HCEC 1CT (cell line): ENCODE measurements at places on chromosomes 1 and 21.

GRCh38 chr1:248841702-248842395, 3.8 kb downstream of the ZNF672 start:
- DNase-seq = peak; percentile 59

- DNase-seq = peak; percentile 8
Measured at GRCh38 chr1:160078512-160079195, 2.7 kb upstream of the KCNJ9 start.

GRCh38 chr1:55046871-55047270, 7.5 kb downstream of the PCSK9 start:
- no peak for DNase-seq

- no peak for DNase-seq
Measured at GRCh38 chr1:201818971-201819750, 9.8 kb upstream of the IPO9 start.

GRCh38 chr21:45352621-45353139, 52.3 kb upstream of the COL18A1 start:
- DNase-seq = no peak

GRCh38 chr1:24003331-24003972, 23.3 kb upstream of the SRSF10 start:
- DNase-seq = peak; percentile 73

GRCh38 chr1:231931846-231932454, 305.4 kb downstream of the DISC1 start:
- no peak for DNase-seq

DNA sequence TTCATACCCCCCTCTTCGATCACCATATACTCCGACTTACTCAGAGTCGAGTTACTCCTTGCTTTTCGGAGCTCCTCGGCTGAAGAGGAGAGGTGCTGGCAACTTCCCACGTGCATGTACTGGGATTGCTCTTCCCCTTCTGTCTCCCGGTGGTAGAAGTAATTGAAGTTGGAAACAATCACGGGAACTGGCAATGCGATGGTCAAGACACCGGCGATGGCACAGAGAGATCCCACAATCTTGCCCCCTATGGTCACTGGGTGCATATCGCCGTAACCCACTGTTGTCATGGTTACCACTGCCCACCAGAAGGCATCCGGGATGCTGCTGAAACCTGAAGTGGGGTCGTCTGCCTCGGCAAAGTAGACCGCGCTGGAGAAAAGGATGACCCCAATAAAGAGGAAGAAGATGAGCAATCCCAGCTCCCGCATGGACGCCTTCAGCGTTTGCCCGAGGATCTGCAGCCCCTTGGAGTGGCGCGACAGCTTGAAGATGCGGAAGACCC, 1.5 kb downstream of the KCNA3 start:
- no peak for DNase-seq

- DNase-seq = no peak
Measured at GRCh38 chr1:188420177-188420576, 1591.4 kb downstream of the PLA2G4A start.

GRCh38 chr1:55970526-55971110, 608.7 kb downstream of the PLPP3 start:
- DNase-seq = no peak

DNA sequence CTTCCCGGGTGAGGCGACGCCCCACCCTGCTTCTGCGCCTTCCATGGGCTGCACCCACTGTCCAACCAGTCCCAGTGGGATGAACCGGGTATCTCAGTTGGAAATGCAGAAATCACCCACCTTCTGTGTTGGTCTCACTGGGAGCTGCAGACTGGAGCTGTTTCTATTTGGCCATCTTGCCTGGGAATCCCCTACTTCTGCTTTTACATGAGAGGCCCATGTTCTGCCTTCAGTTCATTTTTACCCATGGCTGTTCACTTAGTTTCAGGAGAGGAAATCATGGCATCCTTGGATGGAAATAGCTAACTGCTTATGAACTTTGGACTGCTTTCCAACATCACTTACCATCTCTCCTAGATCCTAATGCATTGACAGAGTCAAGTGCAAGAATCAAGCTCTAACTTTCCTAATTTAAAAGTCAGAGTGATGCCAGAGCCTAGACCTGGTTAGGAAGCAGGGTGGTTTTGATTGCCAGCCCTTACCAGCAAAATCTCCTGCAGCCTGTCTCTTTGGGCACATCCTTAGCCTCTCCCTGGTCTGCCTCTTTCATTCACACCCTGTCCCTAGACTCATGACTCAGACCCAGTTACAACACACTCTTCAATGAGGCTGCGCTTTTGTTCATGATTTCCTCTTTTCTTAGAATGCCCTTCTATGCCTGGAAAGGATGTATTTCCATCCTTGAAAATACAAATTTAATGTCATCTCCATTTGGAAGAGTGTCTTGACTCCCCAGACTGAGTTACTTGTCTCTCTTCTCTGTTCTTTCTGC, 137.2 kb downstream of the KCTD3 start:
- peak; percentile 59 for DNase-seq

GRCh38 chr1:112297536-112297935, 98.5 kb upstream of the CTTNBP2NL start:
- DNase-seq = no peak

DNA sequence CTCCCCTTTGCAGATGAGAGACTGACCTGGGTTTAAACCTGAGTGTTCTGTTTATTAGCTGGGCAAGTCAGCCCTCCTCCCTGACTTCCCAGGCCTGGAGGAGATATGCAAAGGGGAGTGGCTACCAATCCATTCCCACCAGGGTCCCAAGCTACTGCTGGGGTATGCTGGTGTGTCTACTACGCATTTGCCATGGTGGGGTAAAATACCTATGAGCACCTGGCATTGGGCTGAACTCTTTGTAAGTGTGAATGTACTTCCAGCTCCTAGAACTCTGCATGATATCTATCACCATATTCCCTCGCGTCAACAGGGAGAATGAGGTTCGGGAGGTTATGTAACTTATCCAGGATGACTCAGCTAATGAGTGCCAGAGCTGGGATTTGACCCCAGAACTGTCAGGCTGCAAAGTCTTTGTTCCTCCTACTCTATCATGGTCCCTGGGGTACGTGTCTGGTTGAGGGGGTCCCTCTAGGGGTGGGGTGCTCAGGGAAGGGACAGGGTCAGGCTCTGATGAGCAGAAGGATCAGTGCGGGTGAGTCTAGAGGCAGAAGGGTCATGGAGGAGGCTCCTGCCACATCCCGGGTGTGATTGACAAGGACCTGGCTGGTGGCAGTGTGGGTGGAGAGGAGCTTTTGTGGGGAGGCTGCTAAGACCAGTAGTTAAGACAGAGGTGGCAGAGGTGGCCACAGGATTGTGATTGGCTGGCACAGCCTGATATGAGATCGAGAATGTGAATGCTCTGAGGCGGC, 16.7 kb downstream of the AMPD2 start:
- DNase-seq = peak; percentile 46

GRCh38 chr1:169999331-169999741, 75.2 kb downstream of the KIFAP3 start:
- peak; percentile 92 for DNase-seq

- DNase-seq = no peak
Measured at GRCh38 chr21:44966135-44967081, 26.6 kb downstream of the SLX9 start.

DNA sequence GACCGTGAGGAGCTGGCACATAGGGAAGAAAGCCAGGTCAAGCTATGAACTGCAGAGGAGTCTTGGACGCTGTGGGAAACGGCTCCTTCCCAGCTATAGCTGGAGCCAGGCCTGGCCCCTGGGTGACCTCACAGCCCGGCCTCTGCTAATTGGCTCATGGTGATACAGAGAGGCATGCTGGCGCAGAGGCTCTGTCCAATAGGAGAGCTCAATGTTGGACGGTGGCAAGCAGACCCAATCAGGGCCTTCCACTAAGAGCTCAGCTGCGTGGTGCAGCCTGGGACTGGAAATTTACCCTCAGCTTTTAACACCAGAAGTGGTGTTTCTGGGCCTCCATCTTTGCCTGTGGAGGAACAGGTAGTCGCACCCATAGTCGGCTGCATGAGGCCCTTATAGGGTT, 64.4 kb upstream of the GRHL3 start:
- DNase-seq = no peak

- no peak for DNase-seq
Measured at GRCh38 chr1:244968471-244968871, 104.1 kb upstream of the HNRNPU start.

DNA sequence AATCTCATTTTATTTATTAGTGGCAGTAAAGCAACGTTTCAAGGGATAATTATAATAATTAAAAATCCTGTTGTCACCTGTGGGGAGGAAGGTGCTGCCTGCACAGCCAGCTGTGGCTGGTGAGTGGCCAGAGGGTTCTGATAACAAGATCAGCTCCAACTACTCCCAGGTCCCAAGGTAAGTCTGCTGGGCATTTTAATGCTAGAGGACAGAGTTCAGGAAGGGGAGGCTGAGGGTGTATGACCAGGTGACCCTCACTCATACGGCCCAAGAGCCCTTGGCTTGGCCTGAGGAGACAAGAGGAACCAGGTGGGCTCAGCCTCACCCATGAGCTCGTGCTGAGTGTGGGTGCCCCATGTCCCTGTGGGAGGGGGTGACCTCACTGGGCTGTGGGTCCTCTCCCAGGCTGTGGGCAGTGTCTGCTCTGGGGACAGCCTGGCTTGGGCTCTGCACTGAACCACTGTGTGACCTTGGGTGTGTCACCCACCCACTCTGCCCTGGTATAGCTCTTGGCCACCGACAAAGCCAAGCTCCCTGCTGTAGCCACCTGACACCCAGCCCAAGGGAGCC, 223.8 kb downstream of the PTPRU start:
- no peak for DNase-seq

GRCh38 chr1:206930210-206930798, 8.6 kb upstream of the FCMR start:
- DNase-seq = no peak

DNA sequence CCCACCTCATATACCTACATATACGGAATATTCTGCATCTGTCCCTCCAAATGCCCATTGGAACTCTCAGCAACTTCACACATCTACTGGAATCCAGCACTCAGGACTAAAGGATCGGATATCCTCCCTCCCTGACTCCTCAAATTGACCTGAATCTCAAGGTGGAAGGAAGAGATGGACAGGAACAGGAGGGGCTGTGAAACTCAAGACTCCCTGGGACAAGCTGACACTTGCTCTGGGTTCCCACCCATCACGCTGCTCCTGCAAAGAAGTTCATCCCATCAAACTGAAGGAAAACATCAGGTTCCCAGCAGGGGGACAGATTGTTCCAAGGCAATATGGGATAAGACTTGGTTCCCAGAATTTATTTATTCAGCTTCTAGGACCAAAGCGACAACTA, 30.3 kb upstream of the TIAM1 start:
- no peak for DNase-seq

DNA sequence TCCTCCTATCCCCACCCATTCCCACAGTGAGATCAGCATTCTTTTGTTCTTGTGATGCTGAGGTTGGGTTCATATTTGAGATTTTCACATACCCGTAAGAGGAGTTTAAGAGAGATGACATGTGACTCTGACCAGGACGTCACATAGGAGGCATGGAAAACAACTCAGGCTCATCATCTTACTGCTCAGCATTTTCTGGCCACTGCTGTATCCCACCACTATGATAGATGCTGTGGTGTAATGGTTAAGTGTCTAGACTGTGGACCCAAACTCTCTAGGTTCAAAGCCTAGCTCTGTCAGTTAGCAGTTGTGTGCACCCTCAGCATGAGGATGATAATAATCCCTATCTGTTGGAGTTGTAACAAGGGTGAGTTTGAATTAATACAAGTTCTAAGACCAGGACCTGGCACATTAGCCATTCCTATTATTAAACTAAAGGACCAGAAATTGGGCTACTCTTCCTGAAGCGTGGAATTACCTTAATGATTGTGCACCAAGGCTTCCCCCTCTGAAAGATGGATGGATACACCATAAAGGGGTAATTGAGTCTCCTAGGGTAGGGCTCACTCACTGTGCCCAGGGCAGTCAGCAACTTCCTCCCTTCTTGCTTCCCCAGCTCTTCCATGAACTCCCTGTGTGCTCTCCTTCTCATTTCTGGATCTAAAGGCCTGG, 40.9 kb downstream of the LGR6 start:
- DNase-seq = no peak

DNA sequence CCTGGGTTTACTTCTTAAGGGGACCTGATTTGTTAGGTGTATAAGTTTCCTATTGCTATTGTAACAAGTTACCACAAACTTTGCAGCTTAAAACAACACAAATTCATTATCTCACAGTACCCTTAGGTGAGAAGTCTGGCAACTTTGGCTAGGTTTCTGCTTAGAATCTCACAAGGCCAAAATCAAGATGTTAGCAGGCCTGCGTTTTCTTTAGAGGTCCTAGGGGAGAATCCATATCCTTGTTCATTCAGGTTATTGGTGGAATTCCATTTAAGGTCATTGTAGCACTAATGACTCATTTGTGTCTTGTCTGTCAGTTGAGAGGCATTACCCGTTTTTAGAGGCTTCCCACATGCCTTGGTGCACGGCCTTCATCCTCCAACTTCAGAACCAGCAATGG, 8.2 kb upstream of the SH2D1B start:
- DNase-seq = no peak

- no peak for DNase-seq
Measured at GRCh38 chr1:168466092-168466713, 77.6 kb downstream of the XCL2 start.

DNA sequence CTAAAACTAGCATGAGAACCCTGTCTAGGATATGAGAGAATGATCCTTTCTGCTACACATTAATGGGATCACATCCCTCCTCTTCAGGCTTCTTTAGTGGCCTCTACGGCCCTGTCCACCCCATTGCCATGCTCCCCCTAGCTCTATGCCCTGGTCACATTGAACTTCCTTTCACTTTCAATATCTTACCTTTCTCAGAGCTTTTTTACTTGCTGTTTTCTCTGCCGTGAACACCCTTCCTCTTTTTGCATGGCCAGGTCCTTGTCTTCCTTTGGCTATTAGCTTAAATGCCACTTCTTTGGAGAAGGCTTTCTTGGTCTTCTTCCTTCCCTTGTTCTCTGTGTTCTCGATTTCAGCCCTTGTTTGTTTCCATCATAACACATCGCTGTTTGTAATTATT, 97.4 kb downstream of the GIPC2 start:
- no peak for DNase-seq

- no peak for DNase-seq
Measured at GRCh38 chr1:28855046-28855445, 43.1 kb downstream of the OPRD1 start.

DNA sequence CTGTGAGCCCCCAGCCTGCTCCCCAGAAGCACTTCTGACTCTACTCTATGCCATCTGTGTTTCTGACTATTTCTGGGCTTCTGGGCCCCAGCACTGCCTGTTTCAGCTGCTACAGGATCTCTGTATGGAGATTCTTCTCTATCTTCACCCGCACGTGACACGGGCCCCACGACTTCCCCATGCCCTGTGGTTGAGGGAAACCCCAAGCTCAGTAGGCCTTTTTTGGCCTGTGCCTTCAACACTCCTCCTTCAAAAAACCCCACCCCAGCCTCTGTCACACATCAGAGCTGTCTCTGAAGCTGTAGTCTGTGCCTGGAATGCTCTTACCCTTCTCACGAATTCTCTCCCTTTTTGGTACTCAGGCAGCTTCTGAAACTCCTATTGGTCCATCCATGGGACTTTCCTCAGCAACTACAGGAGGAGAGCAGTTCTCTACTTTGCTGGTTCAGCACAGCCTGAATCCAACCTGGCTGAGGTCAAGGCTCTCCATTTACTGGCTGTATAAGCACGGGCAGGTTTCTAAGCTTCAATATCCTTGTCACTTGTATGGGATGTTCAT, 2.0 kb upstream of the NID1 start:
- no peak for DNase-seq

- DNase-seq = no peak
Measured at GRCh38 chr1:4506591-4506990, 147.8 kb upstream of the AJAP1 start.
